ENCODE measurements at places on chromosomes 13 and 19.

GRCh38 chr13:40619479-40619814 is 47.0 kb downstream of the FOXO1 start:
- no peak for DNase-seq

DNA sequence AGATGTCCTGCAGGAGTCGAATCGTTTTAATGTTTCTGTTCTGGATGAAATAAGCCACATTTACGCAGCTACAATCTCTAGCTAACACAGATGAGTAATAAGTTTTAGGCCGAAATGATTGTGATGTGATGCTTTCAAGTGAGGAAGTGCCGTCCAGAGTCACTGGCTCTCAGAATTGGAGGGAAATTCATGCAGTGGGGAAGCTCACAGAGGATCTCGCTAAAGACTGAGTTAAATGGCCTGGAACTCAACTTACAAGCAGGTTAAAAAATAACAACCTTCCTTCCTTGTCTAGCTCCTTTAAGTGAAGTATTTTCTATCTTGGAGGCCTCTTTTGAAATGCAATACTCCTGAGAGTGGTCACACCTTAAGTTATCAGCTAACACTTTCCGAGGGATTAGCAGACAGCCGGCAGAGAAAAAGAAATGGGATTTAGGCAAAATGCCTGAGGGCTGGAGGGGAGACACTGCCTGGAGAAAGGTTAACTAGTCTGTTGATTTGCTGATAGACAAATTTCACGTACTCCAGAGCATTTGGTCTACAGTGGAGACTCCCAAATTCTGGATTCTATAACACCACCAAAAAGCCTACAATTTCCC is 74.2 kb downstream of the IRS2 start:
- no peak for DNase-seq

DNA sequence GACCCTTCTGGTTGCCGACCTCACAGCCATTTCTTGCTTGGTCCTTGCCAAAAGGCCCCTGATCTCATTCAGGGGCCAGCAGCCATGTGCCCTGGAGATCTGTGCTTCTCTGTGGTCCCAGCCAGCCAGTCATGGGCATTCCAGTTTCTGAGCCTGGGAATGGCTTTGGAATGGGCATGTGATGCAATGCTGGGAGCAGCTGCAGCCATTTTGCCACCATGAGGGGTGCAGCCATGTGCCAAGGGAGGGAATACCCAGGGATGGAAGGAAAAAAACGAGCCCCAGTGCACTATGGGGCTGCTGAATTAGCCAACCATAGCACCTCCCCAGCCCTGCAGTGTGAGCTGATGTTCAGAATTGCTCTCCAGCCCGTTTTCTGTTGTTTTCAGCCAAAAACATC is 26.3 kb downstream of the F2RL3 start:
- no peak for DNase-seq

DNA sequence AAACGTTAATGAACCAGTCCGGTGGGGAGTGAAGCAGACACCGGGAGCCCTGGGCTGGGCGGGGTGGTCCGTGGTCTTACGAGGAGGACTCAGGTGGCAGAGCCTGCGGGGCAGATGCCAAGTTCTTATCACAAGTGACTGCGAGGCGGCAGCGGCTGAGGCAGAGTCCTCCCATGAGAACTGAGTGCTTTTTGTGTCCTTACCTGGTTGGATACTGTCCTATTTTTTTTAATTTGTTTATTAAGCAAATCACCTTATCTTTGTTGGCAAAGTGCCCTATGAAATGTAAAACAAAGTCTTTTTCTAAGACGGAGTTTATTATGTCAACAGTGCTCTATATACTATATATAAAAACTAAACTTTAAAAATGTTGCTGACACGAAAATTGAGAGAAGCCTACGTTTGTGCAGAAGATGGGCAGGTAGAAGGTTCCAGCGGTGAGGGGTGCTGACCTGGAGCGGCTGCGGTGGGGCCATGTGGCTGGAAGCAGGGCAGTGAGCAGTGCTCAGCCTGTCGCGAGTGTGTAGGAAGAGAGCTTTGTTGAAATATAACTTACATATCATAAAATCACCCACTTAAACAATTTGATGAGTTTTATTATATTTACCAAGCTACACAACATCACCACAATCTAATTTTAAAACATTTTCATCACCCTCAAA is 82.2 kb downstream of the ATP11A start:
- DNase-seq: no peak

DNA sequence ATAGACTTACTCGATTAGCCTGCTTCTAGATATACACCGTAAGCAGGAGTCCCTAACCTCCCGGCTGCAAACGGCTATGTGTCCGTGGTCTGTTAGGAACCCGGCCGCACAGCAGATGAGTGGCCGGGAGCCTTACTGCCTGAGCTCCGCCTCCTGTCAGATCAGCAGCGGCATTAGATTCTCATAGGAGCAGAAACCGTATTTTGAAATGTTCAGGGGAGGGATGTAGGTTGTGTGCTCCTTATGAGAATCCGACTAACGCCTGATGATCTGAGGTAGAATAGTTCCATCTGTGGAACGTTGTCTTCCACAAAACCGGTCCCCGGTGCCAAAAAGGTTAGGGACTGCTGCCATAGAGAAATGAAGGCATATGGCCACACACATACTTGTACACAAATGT is 1491.9 kb downstream of the SLITRK5 start:
- DNase-seq: no peak

GRCh38 chr13:34303346-34303745 is 485.4 kb downstream of the RFC3 start:
- no peak for DNase-seq

DNA sequence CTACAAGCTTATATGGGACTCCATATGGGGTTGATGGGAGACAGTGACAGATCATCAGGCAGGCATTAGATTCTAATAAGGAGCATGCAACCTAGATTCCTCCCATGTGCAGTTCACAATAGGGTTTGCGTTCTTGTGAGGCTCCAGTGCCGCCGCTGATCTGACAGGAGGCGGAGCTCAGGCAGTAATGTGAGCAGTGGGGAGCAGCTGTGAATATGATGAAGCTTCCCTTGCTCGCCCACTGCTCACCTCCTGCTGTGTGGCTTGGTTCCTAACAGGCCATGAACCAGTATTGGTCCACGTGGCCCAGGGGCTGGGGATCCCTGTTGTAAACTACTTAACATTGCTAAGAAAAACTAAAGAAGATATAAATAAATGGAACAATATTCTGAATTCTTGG is 378.4 kb downstream of the KCNRG start:
- DNase-seq: peak; percentile 47

- DNase-seq: no peak
Observed at GRCh38 chr19:54622431-54622830, 7.9 kb upstream of the LILRB1 start.

DNA sequence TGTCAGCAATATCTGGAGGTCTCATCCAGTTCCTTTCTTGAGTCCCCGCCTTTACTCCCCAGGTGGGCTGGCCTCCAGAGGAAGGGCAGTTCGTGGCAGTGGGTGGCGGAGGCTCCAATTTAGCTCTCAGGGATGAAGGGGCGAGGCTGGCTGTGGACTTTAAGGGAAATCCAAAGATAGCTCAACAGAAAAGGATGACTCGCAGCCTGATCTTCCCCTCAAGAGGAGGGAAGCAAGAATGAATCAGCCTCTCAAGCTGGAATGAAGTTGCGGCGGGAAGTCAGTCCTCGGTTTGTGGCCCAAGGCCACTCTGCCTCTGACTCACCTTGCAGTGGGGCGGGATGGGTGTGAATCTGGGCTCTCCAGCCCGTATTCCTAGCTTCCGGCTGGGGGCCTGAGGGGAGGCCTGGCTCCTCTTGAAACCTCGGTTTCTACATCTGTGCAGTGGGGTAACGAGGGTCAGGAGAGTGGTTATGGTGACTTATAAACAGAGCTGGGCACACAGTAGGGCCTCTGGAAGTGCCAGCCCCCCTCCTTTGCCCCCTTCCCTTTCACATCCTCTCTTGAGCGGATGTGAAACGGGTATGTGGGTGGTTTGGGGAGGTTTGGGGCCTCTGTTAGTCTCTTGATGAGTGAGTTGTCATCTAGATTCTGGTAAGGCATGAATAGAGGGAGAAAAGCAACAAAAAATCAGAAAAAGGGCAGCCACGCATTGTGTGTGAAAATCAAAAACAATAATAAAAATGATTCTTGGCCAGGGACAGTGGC is 10.5 kb upstream of the SMG9 start:
- DNase-seq: peak; percentile 89

DNA sequence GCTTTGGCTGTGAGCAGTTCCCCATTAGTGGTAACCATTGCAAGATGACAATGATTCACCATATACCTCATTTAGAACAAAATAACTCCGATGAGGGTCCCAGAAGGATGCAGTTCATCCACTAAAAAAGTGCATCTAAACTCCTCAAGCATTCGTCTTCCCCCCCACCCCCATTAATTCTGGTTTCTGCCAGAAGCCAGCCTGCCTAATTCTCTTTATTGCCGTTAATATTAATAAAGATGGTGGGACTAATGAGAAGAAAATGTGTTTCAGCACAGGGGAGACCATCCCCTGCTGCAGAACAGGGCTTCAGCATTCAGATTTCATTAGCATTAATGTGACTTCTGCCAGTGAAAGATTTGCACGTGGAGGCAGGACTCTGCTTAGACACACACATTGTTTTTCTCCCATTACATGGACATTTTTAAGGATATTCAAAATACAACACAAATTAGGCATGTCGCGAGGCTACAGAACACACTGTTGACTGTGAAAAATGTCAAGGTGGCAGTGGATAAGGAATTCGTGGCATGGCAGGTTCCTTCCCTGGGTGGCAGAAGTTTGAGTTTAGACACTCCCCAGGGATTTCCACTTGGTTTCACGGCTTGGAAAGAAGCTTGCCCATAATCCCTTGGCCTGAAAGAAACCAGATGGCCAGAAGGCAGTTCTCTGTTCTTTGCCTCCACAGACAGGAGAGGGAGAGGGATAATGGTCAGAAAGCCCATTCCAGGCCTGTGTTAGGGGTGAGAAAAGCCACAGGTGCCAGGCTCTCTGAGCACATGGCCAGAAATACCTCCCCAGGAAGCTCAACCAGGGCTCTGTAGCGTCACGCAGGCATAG is 236.5 kb downstream of the FOXO1 start:
- no peak for DNase-seq

DNA sequence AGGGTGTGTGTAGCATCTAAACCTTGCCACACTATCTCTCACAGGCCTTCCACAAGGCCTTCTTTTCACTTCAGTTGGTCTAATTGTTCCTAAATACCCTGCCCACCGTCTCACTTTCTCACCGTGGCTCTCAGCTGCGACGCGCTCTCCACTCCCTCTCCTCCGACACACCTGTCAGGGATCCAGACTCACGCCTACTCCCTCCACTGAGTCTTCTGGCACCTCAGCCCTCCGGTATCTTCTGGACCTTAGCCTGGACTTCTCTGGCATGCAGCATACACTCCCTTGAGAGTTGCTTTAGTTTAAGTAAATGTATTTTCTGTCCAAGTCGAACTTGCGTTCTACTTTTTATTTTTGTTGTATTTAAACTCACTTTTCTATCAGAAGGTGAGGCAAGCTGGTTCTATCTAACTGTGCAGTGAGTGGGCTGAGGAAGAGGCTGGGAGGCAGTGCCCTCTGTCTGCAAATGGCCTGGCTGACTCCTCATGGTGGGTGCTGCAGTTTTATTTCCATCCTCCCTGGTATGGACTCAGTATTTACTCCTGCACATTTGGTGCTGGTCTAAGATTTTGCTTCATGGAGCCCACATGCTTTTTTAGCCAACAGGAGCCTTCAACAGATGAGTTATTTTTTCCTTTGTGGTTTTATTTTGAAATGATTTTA is 28.5 kb upstream of the ARGLU1 start:
- no peak for DNase-seq

DNA sequence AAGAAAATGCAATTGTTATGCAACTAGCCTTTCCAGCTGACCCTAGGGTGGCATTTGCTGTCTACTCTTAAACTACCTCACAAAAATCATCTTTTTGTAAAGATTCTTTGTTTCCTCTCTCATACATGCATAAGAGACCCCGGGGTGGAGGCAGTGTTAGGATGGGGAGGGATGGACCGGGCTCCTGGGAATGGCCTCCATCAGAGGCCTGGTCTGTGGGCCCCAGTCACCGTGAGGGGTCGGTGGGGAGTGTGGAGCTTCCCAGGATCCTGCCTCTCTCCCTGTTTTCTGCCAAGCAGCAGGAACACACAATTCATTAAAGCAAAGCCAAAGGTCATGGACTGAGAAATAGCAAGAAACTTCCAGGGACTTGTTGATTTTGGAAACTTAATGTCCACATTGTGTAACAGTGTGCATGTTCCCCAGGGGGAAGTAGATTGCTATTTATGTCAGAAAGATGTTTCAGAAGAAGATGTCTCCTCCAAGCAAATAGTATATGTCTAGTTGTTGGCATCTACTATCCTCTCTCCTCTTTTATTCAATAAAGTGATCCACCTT is 241.4 kb downstream of the ENOX1 start:
- DNase-seq: no peak

DNA sequence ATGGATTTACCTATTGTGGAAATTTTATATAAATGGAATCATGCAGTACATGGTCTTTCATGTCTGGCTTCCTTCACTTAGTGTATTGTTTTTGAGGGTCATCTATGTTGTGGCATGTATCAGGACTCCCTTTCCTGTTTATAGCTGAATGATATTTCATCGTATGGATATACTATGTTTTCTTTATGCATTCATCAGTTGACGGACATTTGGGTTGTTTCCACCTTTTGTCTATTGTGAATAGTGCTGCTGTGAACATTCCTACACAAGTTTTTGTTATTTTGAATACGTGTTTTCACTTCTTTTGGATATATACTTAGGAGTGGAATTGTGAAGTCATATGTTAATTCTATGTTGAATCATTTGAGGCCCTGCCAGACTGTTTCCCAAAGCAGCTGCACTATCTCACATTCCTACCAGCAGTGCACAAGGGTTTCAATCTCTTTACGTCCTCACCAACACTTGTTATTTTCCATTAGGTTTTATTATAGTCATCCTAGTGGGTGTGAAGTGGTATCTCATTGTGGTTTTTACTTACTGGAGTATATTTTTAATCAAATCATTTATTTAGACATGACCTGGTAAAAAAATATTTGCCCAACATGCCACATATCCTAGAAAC is 262.7 kb downstream of the DLEU7 start:
- no peak for DNase-seq

DNA sequence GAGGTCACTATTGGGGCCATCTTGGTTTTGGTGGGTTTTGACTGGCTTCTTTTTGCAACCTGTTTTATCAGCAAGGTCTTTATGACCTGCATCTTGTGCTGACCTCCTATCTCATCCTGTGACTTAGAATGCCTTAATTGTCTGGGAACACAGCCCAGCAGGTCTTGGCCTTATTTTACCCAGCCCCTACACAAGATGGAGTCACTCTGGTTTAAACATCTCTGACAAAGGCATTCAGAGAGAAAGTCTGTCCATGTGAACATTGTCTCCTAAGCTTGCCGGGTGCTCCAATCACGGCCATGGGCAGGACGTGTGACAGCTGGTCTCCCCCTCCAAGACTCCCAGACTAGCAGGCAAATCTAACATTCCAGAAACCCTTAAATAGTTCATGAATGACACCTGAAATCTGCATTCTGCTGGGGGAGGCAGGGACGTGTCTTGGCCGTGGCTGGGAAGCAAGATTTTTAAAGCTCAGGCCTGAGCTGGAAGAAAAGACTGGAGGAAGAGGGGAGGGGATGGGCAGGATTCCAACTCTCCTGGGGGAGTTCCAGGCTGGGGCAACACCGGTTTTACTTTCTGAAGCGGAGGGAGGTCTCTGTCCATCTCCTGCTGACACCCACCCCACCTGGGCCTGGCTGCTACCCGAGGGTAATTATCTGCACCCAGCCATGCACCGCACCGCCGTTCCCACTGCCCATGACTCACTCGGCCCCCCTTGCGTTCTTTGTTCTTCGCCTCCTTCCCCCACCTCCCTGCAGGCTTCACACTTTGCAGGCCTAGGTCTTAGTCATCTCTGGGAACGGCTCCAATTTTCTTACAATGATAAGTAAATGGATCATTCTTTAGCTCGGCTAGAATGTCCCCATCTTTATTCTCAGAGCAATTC is 11.6 kb upstream of the OR1M1 start:
- peak; percentile 75 for DNase-seq

Data from fibroblast of skin of left quadriceps (primary cell).